H1 (cell line): ENCODE measurements at places on chromosomes 12 and 14.

- DNase-seq: no peak
These were observed 6.5 kb downstream of the EIF2B2 start for GRCh38 chr14:75009176-75009575.

- no peak for DNase-seq
These were observed 199.3 kb downstream of the ITPR2 start for GRCh38 chr12:26633591-26634210.

DNA sequence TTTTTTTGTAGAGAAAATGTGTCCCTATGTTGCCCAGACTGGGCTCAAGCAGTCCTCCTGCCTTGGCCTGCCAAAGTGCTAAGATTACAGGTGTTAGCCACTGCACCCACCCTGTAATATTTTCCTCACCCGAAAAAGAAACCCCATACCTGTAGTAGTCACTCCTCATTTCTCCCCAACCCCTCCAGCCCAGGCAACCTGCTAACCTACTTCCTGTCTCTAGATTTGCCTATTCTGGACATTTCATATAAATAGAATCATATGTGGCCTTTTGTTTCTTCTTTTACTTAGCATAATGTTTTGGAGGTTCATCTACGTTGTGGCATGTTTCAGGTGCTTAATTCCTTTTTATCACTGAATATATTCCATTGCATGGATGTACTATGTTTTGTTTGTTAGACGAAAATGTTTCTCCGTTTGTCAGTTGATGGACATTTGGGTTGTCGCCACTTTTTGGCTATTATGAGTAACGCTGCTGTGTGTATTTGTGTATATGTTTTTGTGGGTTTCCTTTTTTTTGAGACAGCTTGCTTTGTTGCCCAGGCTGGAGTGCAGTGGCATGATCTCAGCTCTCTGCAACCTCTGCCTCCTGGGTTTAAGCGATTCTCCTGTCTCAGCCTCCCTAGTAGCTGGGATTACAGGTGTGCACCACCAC lies 6.2 kb downstream of the ANKRD13A start:
- DNase-seq: no peak

GRCh38 chr14:34715127-34715863 lies 902 bp upstream of the CFL2 start:
- DNase-seq: no peak

GRCh38 chr12:51217133-51217967 lies 512 bp downstream of the POU6F1 start:
- no peak for DNase-seq

- no peak for DNase-seq
These were observed 12.9 kb downstream of the COL2A1 start for GRCh38 chr12:47991106-47992061.

GRCh38 chr12:68630050-68630449 lies 19.4 kb downstream of the RAP1B start:
- no peak for DNase-seq

GRCh38 chr12:112422531-112422930 lies 3.8 kb downstream of the PTPN11 start:
- DNase-seq: no peak

DNA sequence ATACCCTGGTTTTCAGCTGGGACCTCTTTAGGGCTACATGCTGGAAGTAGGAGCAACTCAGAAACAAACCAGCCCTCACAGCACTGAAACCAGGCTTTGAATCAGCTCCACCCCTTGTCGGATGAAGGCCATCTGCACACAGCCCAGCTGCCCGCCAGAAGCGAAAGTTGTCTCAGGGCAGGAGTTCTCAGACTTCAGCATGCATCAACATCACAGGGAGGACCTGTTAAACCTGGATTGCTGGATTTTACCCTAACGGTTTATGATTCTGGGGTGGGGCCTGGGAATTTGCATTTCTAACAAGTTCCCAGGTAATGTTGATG lies 10.9 kb downstream of the SYNDIG1L start:
- DNase-seq: no peak

GRCh38 chr12:54583726-54584125 lies 4.7 kb downstream of the PPP1R1A start:
- no peak for DNase-seq

DNA sequence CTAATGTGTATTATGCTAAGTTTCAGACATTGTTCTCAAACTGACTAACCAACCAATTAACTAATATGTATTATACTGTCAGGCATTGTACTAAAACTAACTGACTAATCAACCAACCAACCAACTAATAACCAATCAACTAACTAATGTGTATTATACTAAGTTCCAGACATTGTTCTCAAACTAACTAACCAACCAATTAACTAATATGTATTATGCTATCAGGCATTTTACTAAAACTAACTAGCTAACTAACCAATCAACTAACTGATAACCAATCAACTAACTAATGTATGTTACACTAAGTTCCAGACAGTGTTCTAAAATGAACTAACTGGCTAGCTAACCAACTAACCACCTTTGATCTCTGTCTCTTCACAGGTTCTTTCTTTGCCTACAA lies 152.3 kb downstream of the SUDS3 start:
- no peak for DNase-seq

DNA sequence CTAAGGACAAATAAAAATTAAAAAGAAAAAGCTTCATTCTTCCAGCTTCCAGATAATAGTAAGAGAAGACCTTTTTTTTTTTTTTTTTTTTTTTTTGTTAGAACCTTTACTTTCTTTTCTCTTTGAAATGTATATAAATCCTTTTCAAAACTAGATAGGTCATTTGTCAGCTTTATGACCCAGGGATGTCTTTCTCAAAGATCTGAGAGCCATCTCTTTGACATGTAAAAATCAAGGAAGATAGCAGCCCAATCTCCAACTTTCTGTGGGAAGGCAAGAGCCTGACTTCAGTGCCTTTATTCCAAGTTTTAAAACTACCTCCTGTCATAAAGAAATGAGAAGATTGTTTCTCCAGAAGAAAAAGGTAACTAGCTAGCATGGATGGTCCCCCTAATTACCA lies 203.3 kb upstream of the LRFN5 start:
- DNase-seq: no peak

- no peak for DNase-seq
These were observed 20.9 kb downstream of the HIP1R start for GRCh38 chr12:122855928-122856831.

DNA sequence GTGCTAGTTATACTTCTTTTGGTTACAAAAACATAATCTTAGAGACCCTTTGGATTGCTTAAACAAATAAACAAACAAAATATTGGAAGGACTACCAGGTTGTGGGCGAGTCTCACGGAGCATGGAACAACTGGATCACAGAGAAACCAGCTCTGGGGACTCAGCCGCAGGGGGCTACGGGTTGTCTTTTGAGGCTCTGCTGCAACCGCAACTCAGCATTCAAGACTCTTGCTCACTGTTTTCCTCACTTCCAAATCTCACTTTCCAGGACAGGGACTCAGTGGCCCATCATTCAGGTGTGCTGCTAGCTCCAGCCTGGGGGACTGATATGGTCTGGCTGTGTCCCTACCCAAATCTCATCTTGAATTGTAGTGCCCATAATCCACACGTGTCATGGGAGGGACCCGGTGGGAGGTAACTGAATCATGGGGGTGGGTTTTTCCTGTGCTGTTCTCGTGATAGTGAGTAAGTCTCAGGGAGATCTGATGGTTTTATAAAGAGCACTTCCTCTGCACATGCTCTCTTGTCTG lies 14.0 kb upstream of the SERPINA4 start:
- DNase-seq: no peak

GRCh38 chr14:35122696-35123387 lies 490 bp downstream of the PRORP start:
- no peak for DNase-seq

GRCh38 chr12:27667540-27667939 lies 28.7 kb upstream of the REP15 start:
- DNase-seq: no peak

DNA sequence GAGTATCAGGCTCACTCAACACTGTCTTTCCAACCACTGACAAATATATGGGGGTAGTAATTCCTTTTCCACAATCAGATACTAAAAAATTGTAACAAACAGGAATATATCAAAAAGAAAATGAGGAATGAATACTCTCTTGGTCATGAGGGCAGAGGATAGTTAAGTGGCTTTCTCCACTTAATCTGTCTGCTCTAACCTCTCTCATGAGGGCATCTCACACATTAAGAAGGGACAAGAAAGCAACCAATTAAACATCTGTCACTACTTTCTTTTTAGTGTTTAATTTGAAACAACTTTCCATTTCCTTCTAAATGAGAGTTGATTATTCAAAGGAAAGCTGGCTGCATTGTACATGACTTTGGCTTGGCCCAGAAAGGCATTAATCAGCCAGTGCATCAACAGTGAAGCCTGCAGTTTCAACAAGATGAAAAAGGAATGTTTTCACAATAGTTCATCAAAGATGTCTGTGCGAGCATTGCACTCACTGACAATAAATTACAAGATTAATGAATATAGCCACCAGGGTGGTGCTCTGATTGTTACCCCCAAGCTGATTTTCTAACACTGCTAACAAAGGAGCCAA lies 142.0 kb downstream of the SEC23A start:
- DNase-seq: no peak

GRCh38 chr12:59459966-59460660 lies 135.7 kb upstream of the SLC16A7 start:
- DNase-seq: no peak

- no peak for DNase-seq
These were observed 19.5 kb downstream of the MRPS35 start for GRCh38 chr12:27730097-27730588.

DNA sequence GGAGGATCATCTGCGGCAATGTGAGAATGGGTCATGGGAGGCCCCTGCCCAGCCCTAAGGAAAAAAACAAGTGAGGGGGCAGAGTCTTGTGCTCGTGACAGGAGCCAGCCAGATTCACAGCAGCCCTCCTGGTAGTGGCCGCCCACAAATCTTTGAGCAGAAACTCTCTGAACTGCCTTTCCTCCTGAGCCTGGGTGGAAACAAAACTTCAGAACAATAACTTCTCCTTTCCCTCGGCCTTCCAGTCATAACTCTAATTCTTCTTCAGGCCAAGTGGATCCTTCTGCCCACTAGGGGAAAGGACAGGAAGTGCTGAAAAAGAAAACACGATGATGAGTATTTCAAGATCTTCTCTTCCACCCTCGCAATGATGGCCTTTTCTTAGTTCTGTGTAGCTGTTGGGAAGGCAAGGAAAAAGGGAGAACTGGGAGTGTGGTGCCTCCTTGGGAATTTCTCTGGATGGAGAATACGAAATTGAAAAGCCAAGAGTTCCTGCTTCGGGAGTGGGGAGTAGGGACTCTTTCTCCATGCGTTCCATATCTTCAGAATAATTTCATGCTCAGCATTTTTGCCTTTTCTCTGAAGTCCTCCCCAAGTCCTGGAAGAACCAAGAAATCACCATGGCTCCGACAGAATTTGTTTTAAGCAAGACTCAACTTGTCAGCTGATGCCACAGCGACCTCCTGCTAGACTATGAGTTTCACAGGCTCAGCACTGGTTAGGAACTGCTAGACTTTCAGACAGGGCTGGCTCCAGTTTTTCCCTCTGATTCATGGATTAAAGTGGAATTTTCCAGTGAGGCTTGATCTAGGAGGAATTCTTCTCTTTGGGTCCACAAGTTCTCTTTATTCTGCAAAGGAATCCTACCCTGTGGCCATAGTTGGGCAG lies 188.9 kb downstream of the CAND1 start:
- no peak for DNase-seq

- DNase-seq: no peak
These were observed 29.5 kb upstream of the CISTR start for GRCh38 chr12:53781228-53781801.

- no peak for DNase-seq
These were observed 484 bp downstream of the ALKBH1 start for GRCh38 chr14:77707355-77707723.

DNA sequence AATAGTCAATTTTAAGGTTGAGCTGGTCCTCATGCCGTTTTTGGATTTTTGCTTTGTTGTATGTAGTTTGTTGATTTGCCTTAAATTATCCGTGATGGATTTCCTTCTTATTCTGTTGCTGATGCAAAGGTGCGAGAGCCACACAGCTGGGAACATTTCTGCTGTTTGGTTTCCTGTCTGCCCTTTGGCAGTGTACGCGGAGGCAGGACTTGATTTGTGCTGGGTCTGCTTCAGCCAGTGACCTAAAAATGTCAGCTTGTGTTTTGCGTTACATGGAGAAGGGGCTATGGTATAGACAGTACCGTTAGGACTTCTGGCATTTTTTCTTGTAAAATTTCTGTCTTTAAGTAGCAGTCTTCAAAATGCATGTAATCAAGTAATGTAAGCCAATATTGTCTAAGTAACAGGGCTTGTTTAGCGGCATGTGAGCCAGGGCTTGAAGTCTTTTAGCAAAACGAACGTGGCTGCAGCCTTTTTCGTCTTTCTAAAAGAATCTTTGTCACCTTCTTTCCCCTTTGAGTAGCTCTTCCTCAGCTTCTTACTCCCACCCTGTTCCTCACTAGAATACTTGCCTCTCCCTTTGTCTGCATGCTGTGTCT lies 18.2 kb upstream of the RD3L start:
- no peak for DNase-seq

- no peak for DNase-seq
These were observed 33.3 kb upstream of the PPP1CC start for GRCh38 chr12:110775997-110776396.

DNA sequence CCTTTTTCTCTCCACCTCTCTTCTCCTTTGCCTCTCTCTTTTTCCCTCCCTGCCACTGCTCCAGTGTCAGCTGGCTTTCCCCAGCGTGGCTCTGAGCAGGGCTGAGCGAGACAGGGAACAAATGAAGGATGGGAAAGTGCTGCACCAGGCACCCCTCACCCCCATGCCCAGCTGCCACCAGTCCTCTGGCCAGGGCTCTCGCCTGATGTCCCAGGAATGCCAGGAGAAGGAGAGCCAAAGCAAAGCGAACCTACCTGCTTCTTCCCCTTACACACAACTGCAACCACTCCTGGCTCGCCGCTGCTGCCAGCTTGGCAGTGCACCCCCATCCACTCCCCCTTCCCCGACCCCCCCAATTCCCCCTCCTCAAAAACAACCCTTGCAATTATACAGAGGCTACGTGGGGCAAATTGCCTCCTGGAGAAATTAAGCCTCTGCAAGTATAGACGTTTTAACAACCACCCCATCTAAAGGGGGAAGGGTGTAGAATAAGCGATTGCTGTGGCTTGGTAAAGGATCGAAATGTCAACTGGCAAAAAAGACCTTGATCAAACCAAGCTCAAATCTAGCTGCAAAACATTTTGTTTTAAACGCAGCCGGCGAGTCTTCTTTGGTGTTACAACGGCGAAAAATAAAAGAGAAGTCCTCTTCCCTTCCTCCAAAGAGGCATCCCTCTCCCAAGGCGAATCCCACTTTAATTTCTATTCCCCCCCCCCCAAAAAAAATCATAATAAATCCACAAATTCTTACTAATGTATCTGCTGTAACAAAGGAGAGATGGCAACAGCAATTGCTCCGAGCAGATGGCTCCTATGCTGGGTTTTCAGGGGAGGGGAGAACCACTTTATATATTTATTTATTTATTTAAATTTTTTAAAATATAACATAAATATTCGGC lies 2.9 kb downstream of the BCL11B start:
- no peak for DNase-seq

DNA sequence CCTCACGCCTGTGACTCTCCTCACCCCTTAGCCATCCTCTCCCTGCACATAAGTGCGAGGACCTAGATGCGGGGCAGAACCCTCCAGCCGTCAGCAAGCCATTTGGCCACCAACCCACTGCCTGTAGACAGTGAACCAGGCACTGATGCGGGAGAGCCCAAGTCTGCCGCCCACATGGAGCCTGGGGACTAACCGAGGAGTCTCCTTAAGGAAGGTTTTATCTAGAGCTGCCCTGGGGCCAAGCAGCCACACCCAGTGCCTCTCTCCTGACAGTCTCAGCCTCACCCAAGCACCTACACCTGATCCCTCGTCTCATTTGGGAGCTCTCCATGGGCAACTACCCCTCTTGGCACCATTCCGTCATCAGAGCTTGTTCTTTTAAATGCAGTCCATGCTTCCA lies 72.7 kb downstream of the CHGA start:
- DNase-seq: no peak

GRCh38 chr14:51545396-51545795 lies 106.3 kb upstream of the FRMD6 start:
- DNase-seq: no peak
